ENCODE measurements at places on chromosomes 7 and 10.

- DNase-seq: no peak
These were observed 401.1 kb downstream of the PARD3 start for GRCh38 chr10:34413756-34414587.

DNA sequence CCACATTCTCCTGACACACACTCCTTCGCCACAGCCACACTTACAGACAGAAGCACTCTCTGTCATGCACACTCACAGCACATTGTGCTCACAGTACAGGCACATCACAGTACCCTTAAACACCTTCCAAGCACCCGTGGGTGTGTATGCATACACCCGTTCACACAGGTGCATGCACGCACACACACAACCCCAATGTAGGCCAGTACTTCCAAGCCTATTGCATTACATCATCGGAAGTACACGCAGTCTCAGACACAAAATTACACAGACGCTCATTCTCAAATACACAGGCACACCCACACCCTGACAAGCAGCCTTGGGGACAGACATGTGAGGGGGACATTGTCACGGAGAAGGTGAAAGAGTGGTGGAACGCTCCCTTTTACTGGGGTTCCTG lies 11.1 kb downstream of the KAZALD1 start:
- no peak for DNase-seq

DNA sequence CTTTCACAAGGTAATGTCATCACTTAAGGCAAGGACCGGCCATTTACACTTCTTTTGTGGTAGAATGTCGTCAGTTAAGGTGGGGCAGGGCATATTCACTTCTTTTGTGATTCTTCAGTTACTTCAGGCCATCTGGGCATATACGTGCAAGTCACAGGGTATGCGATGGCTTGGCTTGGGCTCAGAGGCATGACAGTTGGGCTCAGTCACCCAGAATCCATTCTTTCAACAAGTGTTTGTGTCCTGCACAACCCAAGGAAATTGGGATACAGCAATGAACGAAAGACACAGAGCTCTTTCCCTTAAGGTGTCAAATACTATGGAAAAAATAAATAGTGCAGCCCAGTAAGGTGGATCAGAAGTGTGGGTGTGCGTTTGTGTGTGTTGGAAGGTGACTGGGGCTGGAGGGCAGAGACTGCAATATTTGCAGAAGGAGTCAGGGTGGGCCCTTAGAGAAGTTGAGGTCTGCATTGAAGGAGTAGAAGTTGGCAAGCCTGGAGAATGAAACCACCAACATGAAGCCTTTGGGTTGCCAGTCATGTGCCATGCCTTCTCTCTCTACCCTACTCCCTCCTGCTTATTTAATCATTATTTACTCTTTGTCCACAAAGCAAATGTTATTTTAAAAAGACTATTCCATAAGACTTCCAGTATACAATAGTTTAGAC lies 222.8 kb upstream of the PRKCQ start:
- DNase-seq: no peak

GRCh38 chr10:35058686-35059085 lies 31.5 kb downstream of the CUL2 start:
- no peak for DNase-seq

- DNase-seq: no peak
These were observed 36.2 kb downstream of the GNG11 start for GRCh38 chr7:93957767-93958166.

DNA sequence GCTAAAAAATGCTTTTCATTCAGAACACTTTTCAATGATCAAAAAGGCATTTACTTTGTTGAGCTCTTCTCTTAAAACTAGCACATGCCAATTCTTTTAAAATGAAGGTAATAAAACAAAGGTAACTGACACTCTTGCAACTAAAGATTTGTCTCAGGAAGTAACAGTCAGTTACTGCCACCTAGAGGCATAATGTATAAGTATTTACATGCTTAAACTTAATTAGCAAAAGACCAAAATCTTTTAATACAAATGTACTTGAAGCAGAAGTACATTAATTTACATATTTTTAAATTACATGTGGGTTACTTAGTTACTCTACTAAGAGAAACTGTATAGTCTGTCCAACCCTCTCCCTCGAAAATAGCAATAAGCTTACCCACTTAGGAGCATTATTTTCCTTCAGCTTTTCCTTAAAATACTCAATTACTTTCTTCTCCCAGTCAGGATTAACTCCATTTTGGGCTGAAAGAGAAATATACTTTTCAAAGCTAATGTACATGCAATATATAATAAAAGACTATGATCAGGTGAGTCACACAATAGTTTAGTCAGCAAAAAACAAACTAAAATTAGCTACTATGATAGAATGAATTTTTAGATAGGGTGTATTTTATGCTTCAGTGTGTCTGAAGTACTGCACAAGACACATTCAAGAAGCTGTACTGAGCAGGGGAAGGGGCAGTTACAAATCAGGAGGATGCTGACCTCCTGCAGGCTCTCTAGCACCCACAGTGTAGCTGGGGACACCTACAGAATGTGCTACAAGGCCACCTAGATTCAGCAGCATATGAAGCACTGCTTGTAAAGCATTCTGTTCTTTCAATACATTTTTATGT lies 13.0 kb downstream of the MCMBP start:
- DNase-seq: no peak

DNA sequence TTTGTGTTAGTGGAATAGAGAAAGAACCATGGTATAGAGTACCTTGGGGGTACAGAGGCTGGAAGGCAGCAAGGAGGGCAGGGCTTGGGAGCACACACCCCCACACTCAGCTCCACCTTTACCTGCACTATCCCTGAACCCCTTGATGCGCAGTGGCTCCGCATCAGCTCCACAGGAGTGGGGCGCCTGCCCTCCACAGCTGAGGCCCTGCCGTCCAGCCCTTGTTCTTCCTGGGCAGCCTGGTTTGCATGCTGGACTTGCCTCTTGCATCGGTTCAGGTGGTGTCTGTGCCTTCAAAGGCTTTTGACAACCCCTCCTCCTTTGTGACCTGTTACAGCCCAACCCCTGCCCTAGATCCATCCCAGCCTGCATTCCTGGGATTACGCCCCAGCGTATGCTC lies 52.6 kb upstream of the ZNF32 start:
- DNase-seq: no peak

- no peak for DNase-seq
These were observed 253.3 kb downstream of the TNS3 start for GRCh38 chr7:47328392-47329319.

GRCh38 chr7:115224922-115225321 lies 303.0 kb downstream of the MDFIC start:
- no peak for DNase-seq

DNA sequence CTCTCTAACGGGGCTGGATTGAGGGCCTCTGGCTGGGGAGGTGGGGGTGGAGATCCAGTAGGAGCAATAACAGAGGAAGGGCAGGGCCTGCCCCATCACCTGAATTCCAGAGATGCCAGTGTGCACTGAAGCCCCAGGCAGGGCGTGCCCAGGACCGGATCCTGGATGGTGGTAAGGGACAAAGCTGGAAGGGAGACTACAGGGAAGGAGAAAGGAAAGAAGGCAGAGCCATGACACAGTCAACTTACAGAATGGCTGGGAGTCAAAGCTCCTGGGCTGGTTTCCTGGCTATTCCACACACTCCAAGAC lies 666 bp downstream of the TMEM139 start:
- DNase-seq: peak; percentile 70

GRCh38 chr7:9250876-9251275 lies 817.5 kb downstream of the NXPH1 start:
- no peak for DNase-seq

DNA sequence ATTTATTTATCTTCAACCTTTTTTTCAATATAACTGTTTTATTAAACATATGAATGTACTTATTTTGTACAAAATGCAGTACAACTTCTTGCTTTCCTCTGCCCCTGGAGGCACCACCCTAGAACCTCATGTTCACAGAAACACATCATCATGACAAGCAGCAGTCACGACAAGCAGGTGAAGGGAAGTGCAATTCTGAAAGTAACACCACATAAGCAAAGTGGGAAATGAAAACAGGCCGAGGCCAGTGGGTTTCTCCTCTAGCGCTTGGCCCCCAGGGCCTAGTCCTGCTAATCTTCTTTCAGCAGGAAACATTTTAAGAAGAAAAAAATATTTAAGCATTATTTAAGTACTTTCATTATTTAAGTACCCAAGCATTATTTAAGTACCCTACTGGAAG lies 598.1 kb downstream of the SH2D4B start:
- DNase-seq: no peak

DNA sequence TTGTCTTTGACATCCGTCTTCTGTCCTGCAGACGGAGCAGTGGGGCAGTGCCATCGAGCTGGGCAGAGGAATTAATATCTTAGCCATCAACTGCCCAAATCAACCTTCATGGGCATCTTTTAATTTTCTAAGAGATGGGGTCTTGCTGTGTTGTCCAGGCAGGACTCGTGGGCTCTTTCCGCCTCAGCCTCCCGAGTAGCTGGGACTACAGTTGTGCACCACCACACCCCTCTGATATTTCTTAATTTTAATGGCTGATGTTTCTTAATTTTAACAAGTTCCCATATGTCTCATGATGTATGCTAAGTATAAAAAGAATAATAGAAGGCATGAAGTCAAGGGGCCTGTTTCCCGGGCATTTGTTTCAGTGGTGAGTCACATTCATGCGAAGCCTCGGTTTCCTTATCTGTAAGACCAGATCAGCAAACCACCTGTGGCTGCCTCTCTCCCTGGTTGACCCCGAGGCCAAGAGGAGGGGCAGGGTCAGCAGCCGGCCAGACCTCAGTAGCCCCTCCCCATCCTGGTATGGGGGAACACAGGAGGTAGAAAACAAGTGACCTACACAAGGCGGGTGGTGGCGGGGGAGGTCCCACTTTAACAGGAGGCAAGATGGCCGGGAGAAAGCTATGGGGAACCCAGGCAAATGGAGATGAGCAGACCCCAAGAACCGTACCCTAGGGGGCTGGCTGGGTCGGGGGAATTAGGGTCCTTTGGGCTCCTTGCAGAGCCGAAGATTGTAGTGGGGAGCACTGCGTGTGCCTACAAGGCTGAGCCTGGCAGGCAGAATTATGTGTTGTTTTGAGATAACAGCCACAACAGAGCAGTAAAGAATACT lies 85.5 kb downstream of the CUX1 start:
- DNase-seq: no peak

- no peak for DNase-seq
These were observed 6.9 kb downstream of the LRGUK start for GRCh38 chr7:134134004-134134403.

GRCh38 chr10:46216836-46217751 lies 69.7 kb upstream of the ANTXRL start:
- DNase-seq: no peak

GRCh38 chr10:99172128-99172738 lies 63.4 kb downstream of the HPSE2 start:
- no peak for DNase-seq

GRCh38 chr10:20596065-20596755 lies 300.9 kb downstream of the NEBL start:
- DNase-seq: no peak

DNA sequence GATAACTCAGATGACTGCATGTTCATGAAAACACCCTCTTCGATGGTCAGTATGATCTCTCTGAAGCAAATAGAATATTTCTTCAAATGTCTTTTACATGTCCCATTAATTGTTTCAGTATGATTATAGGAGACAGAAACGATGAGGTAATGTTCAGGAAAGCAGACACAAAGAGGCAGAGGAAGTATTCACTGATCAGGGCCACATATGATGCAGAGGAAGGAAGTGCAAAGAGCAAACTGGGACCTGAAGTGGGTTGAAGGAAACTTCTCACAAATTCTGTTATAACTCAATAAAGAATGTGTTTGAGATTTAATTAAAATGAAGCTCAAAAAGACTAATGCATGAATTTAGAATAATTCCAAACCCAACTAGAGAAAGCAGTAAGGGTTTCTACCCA lies 70.5 kb downstream of the TES start:
- DNase-seq: no peak

- peak; percentile 28 for DNase-seq
These were observed 19.3 kb upstream of the PRKAR1B start for GRCh38 chr7:746155-747061.

All from lower lobe of right lung (tissue), 2 donors.